Hematopoietic multipotent progenitor cell treated with erythropoietin and hydrocortisone succinate and interleukin-3 and kit ligand, for 6 days (in vitro differentiated cells): ENCODE measurements at places on chromosomes 2 and 18.

DNA sequence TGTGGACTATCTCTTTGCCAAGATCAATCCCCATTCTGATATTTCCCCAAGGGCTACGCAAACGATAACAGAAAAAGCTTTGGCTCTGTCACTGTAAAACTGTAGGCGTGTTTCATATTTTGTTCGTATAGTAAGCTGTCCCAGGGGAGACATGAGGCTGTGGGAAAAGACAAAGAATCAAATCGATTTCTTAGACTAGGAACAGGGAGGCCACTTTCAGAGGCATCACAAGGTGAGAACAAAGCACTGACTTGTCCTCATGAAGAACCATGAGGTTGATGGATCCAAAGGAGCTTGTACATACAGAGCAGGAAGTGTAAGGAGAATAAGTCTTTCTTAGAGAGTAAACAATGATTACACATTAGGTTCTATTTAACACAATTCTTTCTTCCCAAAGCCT, 255.7 kb downstream of the HNMT start:
- DNase-seq: no peak

DNA sequence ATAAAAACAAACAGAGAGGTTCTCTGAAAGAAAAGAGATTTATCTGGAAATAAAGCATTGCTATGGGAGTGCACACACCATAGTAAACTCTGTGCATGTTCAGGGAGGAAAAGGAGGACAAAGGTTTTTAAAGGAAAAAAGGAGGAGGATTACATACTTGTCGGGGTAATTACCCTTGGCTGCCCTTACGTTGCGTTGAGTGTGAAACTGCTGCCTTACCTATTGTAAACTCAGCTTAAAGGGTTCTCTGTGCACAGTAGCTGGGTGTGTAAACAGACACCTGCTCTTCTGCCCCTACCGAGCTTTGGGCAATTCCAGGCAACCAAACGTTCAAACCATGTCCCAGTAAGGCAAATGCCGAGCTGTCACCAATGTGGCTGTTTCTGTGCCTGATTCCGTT, 29.6 kb upstream of the PXDN start:
- DNase-seq: no peak

DNA sequence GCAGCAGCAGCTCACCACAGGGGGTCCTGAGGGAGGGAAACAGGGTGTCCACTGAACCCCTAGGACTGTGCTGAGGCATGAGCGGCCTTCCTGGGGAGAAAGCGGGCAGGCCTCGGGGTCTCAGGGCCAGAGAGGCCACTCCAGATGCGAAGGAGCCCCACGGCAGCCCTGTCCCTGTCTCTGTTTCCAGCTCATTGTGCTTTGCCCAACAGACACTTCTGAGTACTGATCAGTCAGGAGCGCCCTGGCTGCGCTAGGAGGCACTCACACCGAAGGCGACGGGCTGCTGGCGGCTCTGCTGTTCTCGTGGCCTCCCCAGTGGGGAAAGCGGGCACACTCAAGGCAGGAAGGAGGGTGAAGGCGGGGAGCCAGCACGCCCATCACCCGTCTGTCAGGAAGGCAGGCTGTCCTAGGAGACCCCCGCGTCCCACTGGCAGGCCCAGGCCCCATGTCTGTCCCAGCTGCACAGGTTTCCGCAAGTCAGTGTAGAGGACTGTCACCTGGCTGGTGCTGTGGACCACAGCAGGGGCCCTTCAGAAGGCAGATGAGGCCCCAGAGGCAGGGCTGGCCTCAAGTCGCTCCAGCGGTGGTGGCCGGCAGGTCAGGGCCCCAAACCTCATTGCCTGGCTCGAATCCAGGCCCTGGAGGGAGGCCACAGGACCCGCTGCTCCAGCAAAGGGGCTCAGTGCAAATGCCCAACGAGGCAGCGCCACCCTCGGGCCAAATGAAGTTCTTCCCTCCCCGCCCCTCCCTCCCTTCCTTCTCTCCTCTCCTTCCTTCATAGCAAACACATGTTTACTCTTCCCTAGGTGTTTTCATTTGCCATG, 6.8 kb downstream of the ESPNL start:
- DNase-seq: peak; percentile 49

GRCh38 chr18:7902399-7902839, 335.3 kb downstream of the PTPRM start:
- no peak for DNase-seq

GRCh38 chr2:109346601-109347228, 217.7 kb downstream of the SH3RF3 start:
- no peak for DNase-seq

DNA sequence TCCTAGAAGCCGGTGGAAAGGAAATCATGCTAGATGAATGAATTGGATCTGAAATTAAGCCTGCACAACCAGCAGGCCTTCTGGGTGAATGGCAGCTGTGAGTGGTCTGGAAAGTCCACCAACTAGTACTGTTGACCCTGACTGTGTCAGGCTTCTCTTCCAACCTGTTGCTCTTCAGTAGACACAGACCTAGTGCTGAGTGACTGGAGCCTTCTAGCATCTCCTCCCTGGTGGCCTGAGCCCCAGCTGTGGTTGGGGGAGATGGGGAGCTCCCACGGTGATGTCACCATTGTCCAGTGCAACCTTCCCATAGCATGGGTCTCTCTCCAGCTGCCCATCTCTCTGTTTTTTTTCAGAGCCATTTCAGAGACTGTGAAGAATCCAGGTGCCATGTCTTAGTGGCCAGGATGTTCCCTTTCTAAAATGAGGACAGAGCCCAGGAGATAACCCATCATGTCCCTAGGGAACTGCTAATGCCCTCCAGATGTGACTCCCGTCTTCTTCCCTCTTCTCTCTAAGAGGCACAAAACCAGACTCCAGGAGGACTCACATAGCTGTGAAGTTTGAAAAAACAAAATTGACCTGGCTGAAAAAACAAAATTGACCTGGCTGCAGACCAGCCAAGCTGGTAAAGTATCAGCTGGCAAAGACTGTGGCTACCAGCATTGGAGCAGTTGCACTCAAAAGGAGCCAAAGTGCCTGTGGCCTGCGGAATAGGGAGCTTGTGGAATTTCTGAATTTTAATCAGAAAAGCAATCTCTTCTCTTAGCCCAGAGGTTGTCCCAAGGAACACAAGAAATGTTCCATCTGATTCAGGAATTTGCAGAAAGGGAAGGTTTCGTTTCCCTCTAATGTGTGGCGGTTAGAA, 67.4 kb upstream of the RPL31 start:
- DNase-seq: no peak

- DNase-seq: peak; percentile 13
Measured at GRCh38 chr2:171723716-171724683, 36.7 kb downstream of the DYNC1I2 start.

DNA sequence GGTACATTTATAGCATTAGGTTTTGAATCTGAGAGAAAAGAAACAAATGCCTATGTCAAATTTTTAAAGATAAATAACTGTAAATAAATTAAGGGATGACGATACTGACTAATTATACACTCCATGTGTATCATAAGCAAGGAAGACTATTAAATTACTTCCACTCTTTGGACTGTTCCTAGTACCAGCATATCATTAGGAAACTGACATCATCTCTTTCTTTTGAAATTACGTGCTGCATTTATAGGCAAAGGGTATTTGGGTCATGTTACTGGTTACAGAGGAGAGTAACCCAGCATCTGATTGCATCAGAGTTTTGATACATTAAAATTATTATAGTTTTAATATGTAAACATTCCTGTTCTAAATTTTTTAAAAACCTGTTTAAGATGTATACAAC, 309.7 kb downstream of the XIRP2 start:
- no peak for DNase-seq

DNA sequence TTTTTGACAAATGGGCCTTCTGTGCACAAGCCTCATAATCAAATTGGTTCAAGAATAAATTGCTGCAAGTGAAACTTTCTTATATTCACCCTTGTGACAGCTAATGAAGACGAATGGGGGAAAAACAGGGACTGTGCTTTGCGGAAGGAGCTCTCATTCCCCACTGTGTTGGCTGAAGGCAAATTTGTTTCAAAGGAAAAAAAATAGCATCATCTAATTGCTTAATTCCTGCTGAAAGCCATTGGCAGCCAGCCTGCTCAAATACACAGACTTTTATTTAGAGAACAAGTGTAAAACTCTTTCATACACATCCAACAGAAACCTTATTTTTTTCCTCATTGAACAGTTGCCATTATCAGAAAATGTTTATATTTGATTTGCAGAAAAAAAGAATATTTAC, 172.3 kb downstream of the ARL6IP6 start:
- DNase-seq: no peak

DNA sequence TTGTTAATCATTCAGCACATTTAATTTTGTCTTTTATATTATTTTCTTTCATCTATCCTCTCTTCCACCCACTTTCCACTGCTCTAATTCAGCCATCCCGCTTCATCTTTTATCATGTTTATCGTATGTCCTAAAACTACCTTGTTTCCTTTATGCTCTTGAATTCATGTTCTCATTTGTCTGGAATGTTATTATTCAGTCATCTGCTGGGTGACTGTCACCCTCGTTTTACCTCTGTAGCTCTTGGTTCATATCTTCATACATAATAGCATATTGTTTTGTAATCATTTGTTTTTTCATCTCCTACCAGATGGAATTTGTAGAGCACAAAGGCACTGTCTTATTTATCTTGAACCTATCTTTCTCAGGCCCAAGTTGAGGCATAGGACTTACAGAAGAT, 37.0 kb downstream of the SMCHD1 start:
- no peak for DNase-seq

- DNase-seq: no peak
Measured at GRCh38 chr2:212538305-212539071, at the start of gene ERBB4. Gene ERBB4 (minus strand): TSS chr2:212538802. CDS start chr2:212538530, 272 bp downstream.

DNA sequence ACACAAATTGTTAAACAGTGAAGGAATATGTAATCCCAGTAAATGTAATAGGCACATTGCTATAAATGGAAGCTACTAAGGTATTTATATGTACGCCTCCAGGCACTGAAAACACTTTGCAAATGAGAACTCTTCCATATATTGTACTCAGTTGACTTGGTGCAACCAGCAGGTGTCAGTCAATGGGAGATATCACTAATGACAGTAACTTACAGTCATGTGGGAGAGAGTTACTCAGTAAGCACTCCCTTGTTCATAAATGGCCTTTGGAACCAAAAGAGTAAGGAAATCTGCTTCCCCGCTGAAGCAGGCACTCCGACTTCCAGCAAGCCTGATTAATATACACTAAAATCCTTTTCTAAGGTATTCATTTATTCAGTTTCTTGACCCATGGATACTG, 5.9 kb downstream of the MDH1 start:
- DNase-seq: peak; percentile 33

GRCh38 chr2:53512071-53512826, 255.4 kb upstream of the CHAC2 start:
- no peak for DNase-seq

DNA sequence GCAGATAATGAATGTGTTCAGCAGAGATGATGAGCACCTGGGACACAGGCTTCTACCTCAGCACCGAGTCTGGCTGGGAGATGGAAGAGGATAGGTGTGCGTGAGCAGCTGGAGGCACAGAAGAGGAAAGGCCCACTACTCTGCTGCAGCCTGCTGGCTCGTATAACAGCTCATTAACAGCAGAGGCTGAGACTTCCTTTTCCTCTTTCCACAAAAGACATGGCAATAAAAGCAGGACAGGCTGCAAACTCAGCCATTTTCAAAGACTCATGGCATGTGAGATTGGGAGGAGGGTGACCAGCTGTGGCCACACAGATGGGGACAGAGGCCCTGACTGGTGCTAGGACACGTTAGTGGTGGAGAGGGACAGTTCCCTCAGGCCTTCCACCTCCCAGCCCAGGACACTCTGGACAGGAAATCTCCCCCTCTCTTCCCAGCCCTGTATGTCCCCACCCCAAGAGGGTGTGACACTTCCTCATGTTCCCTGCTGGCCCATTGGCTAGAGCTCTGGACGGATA, 60.3 kb downstream of the CACNB4 start:
- no peak for DNase-seq

- no peak for DNase-seq
Measured at GRCh38 chr2:13115643-13116042, 398.9 kb downstream of the TRIB2 start.

DNA sequence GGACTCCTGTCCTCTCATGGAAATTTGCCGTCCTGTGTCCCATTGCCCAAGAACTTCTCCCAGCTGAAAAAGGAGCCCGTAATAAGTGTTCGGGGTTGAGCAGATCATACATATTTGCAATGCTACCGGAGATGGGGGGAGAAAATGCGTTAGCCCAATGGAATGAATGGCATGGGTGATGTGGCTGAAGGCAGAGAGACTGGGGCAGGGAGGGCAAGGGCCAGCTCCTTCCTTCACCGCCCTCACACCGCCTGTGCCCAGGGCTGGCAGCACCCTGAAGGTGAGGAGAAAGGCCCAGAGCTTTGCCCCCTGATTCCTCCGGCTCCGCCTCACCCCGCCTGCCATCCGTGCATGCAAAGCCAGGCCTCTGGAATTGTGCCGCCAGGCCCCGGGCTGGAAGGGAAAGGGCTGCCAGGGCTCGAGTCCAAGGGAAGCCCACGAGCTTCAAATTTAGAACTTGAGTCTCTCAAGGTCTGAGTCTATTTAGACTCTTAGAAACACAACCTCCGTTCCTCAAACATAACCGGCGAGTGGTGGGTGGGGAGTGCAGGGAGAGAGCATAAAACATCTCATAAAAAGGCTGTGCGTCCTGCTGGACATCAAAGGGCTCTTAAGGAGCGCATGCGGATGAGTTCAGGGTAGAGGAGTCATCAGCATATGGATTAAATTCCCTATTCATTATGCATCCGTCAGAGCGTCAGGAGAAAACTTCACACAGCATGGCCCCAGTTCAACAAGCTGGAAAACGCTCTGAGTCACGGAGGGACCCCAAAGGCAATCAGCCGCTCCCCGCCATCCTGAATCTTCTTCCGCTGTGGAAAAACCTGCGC, 121.7 kb upstream of the GLI2 start:
- DNase-seq: no peak

GRCh38 chr2:8312861-8313830, 368.7 kb upstream of the ID2 start:
- peak; percentile 85 for DNase-seq

GRCh38 chr2:1867141-1867540, 122.8 kb upstream of the PXDN start:
- no peak for DNase-seq

DNA sequence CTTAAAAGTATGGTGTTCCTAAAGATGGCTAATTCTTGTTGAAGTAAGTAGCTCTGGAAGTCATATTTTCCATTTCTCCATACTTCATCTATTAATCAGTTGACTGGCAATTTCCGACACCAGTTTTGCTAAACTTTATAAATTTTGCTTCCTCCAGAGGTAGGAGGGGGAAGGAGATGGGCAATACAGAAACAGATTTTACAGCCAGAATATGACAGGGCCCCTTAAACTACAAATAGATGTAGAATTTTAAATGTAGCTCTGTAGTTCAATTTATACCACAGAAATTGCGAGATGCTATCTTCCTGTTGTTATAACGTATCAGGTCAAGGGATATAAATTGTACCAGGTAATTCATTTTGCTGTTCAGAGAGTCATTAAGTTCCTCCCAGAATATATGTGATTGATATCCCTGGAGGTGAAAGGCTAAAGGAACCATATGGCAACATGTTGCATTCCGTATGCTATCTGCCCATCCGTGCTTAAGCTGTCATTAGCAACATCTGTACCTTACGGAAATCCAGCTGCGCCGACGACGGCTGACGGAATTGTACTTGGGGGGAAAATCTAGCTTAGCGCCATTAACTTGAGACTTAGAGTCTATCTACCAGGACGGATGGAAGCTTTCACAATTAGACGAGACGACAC, 8.4 kb upstream of the NR4A2 start:
- DNase-seq: peak; percentile 68

- DNase-seq: no peak
Measured at GRCh38 chr18:61651880-61652268, 240.9 kb downstream of the RNF152 start.

- DNase-seq: no peak
Measured at GRCh38 chr2:42844901-42845821, 52.8 kb upstream of the HAAO start.
